Sigmoid colon (tissue), 7 donors: ENCODE measurements at places on chromosomes 7 and 10.

GRCh38 chr7:33952824-33953223 lies 47.5 kb downstream of the BMPER start:
- DNase-seq: no peak
- H3K4me1 ChIP-seq: peaks cover 11% of the 10 kb centered on the region
- no peak overlapping the region for H3K27ac ChIP-seq
- no peak overlapping the region for H3K4me3 ChIP-seq
- H3K36me3 ChIP-seq: no peaks in the 10 kb centered on the region

DNA sequence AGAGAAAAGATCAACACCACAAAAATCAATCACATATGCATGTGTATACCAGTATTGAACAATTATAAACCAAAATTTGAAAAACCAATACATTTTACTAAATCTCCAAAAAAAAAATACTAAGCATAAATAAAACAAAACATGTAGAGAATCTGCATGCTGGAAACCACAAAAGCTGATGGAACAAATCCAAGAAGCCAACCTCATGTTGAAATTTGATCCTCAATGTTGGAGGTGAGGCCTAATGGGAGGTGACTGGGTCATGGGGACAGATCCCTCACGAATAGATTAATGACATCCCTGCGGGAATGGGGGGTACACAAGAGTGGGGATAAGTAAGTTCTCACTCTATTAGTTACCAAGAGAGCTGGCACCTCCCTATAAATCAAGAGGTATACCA lies 82.5 kb downstream of the OAT start:
- DNase-seq: no peak
- H3K36me3 ChIP-seq: no peaks in the 10 kb centered on the region
- H3K4me3 ChIP-seq: no peak overlapping the region
- H3K4me1 ChIP-seq: no peaks in the 10 kb centered on the region
- H3K27ac ChIP-seq: no peak overlapping the region

GRCh38 chr7:29510028-29510427 lies 53.6 kb upstream of the PRR15 start:
- no peaks in the 10 kb centered on the region for H3K27me3 ChIP-seq
- DNase-seq: no peak
- H3K36me3 ChIP-seq: peaks cover 34% of the 10 kb centered on the region
- no peak overlapping the region for H3K4me3 ChIP-seq
- no peaks in the 10 kb centered on the region for H3K4me1 ChIP-seq

DNA sequence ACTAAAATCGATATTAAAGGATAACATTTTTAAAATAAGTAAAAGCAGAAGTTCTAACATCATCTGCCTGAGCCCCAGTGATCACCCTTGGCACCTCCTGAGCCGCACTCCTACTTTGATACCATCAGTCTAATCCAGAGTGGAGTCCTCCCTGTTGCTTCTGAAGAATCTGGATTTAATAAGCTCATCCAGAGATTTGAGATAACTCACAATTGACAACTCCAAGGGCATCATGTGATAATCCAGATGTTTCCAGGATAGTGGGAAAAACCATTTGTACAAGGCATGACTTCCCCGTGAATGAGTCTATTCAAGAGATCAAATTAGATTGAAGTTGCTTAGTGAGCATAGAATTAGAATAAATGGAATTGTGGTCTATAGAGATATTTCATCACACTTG lies 475.8 kb upstream of the C7orf33 start:
- H3K4me3 ChIP-seq: no peak overlapping the region
- H3K27me3 ChIP-seq: no peaks in the 10 kb centered on the region
- no peaks in the 10 kb centered on the region for H3K36me3 ChIP-seq
- DNase-seq: no peak
- H3K27ac ChIP-seq: no peak overlapping the region

- no peak overlapping the region for H3K4me3 ChIP-seq
- H3K27me3 ChIP-seq: no peaks in the 10 kb centered on the region
- peaks cover 5% of the 10 kb centered on the region for H3K4me1 ChIP-seq
- DNase-seq: no peak
- H3K36me3 ChIP-seq: peaks cover 79% of the 10 kb centered on the region
- H3K27ac ChIP-seq: no peak overlapping the region
These were observed 8.2 kb downstream of the YME1L1 start for GRCh38 chr10:27145937-27146336.
